ENCODE measurements at places on chromosomes 13 and 19.
A peak's percentile ranks its signal among the peaks of the same experiment; 100 is the strongest.

DNA sequence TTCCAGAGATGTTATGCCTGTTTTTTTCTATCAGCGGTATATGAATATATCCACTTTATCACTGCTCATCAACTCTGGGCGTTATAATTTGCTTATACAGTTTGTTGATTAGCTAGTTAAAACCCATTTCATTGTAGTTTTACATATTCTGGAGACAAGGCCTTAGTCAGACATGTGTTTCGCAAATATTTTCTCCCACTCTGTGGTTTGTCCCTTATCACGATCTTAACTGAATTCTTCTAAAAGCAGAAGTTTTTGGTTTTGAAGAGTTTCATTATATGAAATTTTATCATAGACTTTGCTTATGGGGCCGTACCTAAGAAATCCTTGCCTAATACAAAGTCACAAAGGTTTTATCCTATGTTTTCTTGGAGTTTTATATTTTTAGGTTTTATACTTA, 84.6 kb downstream of the FRY start:
- peak; percentile 93 for DNase-seq

GRCh38 chr19:50562329-50562728, 5.9 kb downstream of the LRRC4B start:
- no peak for DNase-seq

DNA sequence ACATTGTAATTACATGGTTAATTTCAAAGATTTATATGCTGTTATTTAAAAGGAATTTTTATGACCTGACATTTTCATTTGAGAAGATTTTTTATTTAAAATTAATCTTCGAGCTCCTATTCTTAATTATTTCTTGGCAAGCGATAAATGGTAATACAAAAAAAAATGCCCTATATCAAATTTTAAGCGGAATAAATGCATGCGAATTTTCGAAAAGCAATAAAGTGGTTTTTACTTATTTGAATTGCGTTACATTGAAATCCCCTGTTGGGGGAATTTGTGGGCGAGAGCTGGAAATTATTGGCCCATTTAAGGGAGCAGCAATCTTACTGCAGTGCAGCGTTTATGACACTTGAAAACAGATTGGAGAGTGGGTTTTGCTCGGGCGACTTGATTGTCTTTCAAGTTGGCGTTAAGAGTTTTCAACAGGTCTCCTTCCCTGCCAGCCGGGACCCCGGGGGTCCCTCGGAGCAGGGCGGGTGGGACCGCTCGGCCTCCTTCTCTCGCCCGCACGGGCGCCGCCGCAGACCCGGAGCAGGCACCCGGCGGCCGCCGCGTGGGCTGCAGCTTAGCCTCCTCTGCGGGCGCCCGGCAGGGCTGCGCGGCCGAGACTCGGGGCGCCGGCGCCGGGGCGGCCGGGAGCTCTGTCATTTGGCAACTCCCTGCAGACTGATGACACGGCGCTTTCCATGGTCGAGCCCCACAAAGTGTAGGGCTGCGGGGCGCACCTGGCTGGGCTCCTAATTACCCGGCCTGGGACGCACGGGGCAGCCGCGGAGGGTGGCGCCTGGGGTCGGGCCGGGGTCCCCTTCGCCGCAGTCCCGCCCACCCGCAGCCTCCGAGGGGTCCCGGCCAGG, 255.1 kb upstream of the SOX21 start:
- no peak for DNase-seq

GRCh38 chr19:38411041-38411712, 8.3 kb downstream of the FAM98C start:
- no peak for DNase-seq

- DNase-seq: no peak
These were observed 971.6 kb upstream of the MIR17HG start for GRCh38 chr13:90375851-90376250.

DNA sequence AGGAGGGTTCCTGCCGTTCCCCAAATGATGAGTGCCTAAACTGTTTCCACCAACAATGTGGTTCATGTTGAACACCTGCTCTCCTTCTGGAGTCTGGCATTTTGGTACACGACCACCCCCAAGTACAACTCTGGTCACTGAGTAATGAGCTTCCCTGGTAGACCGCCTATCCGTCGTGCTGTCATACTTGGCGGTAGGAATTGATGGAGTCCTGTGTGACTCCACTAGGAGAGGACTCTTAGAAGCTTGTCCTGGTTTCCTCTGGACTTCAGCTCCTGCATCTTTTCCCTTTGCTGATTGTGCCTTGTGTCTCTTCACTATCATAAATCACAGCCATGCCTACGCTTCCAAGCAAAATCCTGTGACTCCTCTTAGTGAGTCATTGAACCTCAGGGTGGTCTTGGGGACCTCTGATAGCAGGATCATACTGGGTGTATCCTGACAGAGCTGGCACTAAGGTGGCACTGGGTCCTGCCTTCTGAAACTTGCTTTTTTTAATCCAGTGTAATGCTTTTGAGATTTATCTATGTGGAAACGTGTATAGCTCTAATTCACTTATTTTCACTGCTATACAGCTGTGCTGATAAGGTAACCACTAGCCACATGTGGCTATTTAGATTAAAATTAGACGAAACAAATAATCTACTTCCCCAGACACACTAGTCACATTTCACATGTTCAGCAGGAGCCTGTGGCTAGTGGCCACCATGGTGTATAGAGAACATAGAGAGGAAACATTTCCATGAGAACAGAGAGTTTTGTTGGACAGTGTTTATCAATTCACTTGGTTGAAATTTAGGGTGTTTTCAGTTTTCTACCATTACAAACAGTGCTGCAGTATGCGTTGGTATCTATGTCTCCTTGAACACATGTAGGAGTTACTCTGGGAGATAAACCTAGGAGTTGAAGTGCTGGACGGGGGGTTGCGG, 6.1 kb upstream of the ASF1B start:
- DNase-seq: no peak

DNA sequence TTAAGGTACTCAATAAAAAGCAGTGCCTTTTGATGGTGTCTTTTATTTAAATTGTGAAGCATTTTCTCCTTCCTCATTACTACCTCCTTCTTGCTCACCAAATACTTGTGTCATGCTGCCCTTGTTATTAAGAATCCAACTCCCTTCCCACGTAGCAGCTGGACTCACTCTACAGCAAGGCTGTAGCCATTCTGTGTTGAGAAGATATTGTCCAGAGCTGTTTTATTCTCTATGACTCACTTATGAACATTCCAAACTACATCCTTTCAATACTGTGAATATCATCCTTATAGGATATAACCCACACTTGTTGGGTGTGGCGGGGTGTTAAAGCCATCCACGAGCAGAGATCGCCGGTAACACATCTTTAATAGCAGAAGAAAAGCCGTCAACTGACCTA, 1671.5 kb upstream of the SLC10A2 start:
- no peak for DNase-seq

GRCh38 chr13:32093006-32093405, 61.4 kb downstream of the FRY start:
- no peak for DNase-seq

DNA sequence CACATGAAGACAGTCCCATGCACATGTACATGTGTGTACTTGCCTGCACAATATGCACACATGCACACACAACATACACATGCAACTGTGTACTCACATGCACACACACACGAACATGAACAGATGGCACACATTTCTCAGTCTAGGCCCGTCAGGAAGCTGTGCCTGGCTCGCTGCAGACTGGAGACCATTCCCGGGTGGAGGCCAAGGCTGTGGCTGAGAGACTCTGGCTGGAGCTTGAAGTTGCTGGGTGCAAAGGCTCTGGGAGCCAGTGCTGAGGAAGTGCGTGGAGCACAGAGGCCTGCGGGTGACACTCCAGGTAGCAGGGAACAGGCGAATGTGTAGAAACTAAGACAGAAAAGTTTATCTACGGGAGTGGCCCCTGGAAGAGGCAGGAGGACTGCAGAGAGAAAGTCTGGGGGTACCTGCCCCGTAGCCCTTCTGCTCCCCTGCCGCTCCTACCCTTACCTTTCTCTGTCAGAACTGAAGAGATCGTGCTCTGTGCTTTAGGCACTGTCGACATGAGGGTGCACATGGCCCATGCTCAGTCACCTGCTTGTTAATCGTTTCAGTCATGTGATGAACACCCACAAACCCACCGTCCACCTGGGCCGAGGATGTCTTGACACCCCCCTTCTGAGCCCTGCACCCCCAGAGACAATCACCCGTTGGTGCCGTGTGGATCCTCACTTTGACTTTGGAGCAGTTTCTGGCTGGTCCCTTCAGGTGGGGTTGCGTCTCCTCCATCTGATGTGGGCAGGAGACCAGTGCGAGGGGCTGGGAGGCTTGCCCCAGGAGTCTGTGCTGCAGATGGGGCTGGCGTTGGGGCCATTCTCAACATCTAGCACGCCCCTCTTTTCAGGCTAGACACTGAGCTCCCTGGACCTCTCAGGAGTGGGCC, 69.4 kb downstream of the TEX29 start:
- DNase-seq: no peak

DNA sequence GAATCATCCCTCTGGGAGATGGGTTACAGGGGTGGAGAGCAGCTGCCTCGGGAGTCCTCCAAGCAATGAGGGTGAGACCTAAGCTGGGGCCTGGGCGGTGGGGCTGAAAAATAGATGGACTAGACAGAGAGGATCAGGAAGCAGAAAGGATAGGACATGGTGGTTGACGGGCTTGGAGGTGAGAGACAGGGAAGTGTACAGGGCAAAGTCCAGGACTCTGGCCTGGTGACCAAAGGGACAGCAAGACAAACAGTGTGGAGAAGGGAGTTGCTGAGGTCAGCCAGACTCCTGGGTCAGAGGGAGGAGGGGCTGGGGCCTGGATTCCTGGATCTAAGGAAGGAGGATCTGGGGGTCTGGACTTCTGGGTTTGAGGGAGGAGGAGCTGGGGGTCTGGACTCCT, 5.5 kb downstream of the PHLDB3 start:
- no peak for DNase-seq

DNA sequence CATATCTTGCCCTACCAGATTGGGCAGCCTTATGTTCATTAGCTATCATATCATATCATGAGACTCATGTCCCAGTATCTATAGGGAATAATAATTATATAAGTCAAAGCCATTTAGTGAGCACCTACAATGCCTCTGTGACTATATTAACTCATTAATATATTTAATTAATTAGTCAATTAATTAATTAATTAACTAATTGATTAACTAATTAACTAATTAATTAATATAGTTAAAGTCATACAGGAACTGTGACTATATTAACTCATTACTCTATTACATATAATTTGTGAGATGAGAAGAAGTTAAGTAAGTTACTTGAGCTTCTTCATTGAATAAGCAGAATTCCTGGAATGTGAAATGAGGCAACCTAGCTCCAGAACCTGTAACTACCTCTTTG, 588.3 kb upstream of the SLITRK1 start:
- no peak for DNase-seq

- no peak for DNase-seq
These were observed 2.3 kb upstream of the FBN3 start for GRCh38 chr19:8151767-8152035.

GRCh38 chr13:33467556-33467955, 182.0 kb upstream of the STARD13 start:
- DNase-seq: no peak

GRCh38 chr19:57057036-57057686, 62.6 kb upstream of the USP29 start:
- no peak for DNase-seq

DNA sequence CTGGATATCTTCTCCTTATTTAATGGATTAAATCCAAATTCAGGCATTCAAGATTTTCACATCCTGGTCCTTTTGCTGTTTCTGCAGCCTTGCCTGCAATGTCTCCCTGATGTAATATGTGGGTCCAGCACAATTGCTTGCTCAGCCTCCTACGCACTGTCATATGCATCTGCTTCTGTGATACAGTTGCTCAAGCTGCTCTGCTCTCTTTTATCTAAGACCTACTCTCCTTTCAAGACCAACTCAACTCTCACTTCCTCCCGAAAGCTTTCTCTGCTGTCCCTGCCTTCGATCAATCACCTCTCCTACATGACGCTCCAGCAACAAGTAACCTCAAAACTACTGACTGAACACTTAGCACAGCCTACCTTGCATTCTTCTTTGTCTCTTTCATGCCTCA, 138.2 kb downstream of the DCLK1 start:
- DNase-seq: peak; percentile 45

DNA sequence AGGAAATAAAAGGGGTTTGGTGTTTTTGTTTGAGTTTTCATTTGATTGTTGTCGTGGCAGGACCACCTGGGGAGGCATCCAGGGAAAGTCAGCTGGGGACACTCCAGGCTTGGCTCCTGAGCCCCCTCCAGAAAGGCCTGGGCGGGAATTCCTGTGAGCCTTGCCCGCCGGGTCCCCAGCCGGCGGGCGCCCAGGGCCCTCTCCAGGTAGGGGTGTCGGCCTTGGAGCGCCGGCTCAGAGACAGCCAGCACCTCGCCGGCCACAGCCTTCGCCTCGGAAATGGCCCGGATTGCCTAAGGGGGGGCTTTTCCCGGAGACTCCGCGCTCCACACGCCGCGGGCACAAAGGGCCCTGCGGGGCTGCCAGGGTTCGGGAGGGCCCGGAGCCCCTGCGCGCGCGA, 125.0 kb downstream of the TNFRSF19 start:
- DNase-seq: no peak

DNA sequence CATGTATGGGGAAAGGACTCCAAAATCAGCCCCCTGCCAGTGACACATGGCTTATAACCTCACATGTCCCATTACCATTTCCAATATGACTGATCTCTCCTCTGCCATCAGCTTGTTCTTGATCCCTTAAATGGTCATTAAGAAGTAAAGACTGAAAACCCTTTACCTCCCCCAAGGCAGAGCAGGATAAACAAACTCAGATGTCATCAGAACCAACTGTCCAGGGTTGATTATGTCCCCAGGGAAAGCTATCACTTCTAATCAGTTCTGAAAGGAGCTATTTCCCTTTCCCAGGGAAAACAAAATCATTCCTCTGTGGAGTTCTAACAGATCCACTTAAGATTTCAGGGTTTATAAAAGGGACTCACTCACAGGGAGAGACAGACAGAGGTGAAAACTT, 350.9 kb downstream of the SUCLA2 start:
- no peak for DNase-seq

DNA sequence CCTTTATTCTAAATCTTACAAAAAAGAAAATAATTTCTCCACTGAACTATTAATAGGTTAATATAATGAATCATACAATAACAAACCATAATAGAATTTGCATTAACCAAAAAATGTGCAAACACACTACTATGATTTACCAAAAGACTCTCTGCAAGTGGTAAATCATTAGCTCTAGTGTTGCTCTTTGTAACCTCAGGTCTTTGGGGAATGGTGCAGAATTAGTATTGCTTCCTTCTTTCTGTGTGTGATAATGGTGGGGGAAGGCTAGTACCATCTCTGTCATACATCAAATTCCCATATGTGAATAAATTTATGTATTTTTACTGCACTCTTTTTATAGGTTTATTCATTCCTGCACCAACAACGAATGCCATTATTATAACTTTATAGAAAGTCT, 105.1 kb downstream of the COG6 start:
- DNase-seq: no peak

- DNase-seq: peak; percentile 84
These were observed 1.5 kb downstream of the KMT5C start for GRCh38 chr19:55341171-55341588.

Data from inflammatory macrophage treated with lipopolysaccharide for 4 hours (primary cell).